Jurkat, Clone E6-1 (cell line): ENCODE measurements at places on chromosomes 5 and 9.

DNA sequence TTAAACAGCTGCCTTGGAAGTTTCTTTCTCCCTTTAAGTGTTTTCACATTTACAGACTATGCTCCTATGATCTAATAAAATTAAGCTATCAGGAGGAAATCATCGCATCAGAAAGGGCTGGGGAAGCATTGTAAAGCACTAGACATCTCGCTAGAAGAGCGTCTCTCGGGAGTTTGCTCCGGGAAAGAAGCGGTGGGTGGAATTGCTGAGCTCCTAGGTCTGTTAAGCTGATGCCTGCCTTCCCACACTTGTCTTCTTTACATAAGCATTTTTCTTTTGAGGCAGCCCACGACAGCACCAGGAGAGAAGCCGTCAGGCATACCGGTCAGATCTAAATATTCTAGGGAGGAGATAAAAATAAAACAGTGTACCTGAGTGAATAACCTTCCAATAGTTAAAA, 541.7 kb upstream of the TUSC1 start:
- no peak for DNase-seq

DNA sequence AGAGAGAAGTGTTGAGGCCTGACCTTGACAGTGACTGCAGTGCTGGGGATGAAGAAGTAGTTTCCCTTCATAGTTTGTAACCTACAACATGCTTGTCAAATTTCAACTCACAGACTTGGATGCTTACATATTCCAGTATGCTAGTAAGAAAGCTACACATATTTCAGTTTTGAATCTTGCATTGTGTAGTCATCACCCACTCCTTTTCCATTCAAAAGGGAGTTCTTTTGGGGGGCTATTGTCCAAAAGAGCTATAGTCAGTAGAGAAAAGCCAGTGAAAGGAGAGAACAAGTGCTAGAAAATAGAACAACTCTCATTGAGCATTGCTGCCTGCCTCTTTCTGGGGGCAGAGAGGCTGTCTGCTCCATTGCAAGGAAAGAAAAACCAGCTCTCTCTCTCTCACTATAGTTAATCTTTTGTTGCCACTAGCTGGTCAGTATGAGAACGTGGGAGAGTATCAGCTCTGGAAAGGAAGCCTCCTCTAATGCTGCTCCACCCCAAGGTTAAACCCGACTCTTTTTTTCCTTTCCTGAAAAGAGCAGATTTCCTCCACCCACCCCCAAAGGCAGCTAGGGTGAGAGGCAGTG, 7.3 kb downstream of the ASTN2 start:
- no peak for DNase-seq

DNA sequence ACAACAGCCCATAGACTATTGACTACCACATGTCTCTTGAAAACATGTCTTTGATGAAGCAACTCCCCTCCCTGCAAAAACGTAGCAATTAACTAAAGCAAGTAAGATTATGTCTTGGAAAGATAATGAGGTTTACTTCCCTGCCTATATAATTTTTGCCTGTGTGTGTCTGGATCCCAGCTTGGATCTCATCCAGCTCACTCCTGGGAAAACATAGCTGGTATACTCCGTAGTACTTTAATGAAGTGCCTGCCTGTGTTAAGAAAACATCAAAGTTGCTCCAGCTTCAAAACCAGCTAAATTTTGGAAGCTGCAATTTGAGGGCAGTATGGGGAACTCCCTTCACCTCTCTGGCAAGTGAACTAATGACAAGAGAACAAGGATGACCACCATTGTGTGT, 182.6 kb upstream of the C9orf72 start:
- no peak for DNase-seq

DNA sequence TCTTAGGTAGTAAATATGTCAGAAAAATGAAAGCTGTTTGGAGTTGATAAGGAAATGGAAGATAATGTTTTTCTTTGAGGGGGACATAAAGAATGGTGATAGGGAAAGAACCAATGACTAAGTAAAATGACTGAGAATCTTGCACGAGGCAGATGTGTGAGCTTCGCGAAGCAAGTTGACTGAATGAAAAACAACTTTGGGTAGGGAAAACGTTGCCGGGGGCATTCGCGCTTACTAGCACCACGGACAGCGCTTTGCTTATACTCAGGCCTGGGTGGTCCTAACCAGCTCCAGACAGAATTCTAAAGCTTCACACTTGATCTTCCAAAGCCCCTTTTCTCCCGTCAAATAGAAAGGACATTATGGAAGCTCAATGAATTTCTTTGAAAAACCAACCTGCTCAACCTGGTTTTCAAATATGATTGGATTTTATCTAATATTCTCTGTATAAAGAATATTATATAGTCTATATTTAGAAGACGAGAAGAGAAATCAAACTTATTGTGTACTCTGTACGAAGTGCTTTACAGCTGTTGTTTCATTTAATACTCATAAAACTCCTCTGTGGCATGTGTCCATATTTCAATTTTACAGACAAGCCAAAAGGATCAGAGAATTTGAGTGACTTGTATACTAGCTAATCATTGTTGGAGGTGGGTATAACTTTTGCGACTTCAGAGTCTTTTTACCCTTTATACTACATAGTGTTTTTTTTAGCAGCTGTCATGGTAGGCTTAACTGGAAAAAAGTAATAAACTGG, 1.9 kb upstream of the CDKN2B start:
- DNase-seq: no peak

GRCh38 chr5:179679014-179679674, 1.7 kb downstream of the CBY3 start:
- DNase-seq: peak; percentile 74

DNA sequence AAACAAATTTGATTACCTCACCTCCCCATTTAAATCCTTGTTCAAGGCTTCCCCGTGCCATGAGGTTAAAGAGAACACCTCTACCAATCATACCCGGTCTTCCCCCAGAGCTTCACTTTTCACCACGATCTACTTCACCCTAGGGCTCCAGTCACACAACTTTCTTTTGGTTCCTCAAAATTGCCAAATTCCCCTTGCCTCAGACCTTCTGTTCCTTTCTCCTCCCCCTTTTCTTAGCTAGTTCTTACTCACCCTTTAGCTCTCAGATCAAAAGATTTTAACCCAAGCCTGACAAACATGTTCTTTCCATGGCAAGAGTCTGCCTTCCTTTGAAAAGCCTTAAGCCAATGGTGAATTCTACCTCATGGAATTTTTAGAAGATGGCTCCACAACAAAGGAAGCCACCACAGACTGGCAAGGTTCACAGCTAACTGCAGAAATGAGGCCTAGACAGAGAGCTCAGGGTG, 56.7 kb downstream of the MAPKAP1 start:
- no peak for DNase-seq

DNA sequence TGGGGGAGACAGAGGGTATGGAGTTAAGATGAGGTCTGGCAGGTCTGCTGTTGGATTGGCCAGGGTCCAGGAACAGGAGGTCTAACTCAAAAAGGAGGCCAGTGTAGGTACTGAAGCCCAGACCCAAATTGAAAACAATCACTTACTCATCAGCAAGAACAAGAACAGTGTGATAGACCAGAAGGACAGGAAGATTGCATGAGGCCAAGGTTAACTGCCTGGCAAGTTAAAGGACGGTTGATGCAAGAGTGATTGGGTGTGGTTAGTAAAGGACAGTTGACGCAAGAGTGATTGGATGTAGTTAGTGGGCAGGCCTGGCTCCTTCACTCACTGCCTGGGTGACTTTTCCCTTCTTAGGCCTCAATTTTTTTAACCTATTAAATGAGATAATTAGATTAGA, 132.6 kb downstream of the PDZD2 start:
- DNase-seq: no peak

- no peak for DNase-seq
These were observed 183.3 kb downstream of the IRX1 start for GRCh38 chr5:3778945-3779344.

GRCh38 chr5:169944922-169945680, 35.2 kb downstream of the INSYN2B start:
- no peak for DNase-seq

DNA sequence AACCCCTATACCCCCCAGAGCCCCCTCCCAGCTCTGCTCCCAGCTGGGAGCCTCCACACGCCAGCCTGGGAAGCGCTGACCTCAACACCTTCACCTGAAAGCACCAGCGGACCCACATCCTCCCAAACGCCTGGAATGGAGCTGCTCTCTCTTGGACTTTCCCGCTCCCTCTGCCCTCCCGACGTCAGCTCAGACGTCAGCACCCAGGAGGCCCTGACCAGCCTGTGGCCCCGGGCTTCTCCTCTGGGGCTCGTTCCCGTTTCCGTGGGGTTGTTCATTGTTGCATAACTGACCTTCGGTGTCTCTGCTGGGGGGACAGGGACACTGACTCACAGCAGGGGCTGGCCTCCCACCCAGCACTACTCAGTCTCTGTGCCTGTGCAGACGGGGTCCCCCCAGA, 35.0 kb upstream of the SLC6A3 start:
- DNase-seq: no peak

GRCh38 chr5:154478224-154478565, at the start of gene HAND1:
HAND1 (minus strand) TSS chr5:154478227; CDS start chr5:154478008, 219 bp downstream.
- no peak for DNase-seq

- no peak for DNase-seq
These were observed 29.0 kb upstream of the FAM174A start for GRCh38 chr5:100505984-100506670.

DNA sequence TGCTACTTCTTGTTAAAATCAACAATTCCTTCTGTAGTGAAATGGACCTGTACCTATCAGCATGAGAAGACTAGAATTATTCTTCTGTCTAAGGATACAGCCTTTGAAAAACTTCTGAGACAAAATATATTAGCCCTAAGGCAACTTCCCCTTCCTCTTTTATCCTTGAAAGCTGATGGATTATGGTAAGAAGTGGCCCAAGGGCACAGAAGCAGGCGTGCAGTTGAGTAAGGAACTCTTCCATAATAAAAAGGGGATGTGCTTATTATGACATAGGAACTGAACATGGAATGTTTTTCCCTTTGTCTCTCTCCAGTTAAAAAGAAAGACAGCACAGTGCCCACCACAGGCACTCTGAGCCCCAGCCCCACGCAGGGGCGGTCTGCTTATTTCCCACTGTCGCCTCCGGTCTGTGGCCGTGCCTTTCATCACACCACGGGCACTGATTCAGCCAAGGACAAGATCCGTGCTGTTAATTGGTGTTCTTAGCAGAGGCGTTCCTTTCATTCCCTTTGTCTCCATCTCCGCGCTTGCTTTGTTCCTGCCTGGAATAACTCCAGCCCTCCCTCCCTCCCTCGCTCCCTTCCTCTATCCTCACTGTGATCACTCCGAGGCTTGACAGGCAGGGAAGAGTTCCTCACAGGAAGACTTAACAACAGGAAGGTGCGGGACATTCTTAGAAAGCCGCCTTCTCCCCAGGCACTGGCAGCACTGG, 135.9 kb upstream of the OTULINL start:
- DNase-seq: no peak

GRCh38 chr9:110918316-110919049, 119.8 kb downstream of the LPAR1 start:
- no peak for DNase-seq

- no peak for DNase-seq
These were observed 286.5 kb downstream of the MLLT3 start for GRCh38 chr9:20335668-20336332.

DNA sequence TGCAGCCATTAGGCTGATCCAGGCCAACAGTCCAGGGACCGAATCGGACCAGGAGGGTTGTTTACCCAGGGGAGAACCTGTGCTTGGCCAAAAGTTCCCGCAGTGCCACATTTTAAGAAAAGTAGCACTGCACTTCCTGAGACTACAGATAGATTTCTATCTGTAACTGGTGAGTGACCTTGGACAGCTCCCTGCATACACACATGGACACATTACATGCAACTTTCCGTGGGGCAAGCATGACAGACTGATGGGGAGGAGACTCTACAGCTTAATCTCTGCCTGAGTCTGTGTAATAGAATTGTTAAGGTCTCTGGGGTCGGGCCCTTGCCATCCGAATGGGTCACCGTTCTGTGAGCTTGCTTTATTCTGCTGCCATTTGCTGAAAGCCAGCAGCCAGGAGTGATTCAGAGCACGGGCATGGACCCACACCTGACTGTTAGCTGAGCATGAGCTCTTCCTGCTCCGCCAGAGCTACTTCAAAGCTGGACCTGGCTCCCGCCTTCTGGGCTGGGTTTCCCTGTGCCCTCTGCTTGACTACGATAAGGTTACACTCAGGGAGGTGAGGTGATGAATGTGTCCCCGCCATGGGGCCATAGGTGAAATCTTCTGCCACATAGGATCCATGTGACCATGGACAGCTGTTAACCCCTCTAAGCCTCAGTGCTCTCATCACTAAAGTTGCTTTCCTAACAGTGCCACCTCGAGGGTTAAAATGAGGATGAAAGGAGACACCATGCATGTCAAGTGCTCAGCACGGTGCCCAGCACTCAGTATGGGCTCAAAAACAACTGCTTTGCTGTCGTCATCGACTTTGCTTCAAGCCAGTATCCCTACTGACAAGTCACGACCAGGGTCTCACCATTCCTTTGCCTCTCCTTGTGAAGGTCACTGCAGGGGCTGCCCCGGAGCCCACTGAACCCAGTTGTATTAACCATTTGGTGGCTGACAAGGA, 200.0 kb downstream of the MELK start:
- no peak for DNase-seq

DNA sequence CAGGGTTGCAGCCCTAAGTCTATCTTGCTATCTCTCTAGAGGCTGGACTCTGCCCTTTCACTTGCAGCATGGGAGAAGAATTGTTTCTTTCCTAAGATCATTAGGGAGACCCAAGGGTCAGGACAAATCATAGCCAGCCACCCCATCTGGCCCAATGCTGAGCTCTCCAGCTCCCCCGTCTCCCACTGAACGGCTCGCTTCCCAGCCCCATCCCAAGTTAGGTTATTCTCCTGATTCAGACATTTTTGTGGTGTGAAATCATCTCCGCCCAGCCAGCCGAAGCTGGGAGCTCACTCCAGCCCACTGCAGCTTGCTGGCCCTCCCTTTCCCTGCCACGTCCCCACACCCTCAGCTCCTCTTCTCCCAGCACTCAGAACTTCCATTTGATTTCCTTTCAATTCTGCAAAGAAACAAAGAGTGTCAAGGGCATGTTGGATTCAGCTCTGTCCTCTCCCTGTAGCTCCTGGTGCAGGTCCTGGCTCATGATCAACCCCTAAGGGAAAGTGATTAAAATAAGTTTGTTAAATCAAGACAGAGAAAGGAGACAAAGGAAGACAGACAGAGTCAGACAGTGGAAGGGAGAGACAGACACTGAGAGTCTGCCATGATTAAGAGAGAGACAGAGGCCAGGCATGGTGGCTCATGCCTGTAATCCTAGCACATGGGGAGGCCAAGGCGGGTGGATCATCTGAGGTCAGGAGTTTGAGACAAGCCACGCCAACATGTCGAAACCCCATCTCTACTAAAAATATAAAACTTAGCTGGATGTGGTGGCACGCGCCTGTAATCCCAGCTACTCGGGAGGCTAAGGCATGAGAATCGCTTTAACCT, 12.6 kb upstream of the SPARC start:
- no peak for DNase-seq

DNA sequence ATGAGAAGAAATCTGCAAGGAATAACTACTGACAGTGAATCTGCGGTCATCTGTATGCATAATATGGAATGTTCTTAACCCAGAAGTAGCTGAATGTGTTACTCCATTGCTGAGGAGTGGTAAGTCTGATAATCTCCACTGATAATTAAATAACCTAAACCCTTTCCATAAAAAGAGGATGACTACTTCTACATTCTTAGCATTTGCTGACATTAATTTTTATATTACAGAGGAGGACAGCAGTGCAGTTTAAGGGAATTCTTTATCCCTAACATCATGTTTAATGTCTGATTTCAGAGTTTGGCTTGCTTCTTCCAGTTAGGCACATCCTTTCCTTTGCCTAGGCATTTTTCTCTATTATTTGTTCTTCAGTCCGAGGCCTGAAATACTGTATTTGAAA, 52.2 kb downstream of the CDC42SE2 start:
- DNase-seq: no peak
